ENCODE measurements at places on chromosomes 7 and 10.

DNA sequence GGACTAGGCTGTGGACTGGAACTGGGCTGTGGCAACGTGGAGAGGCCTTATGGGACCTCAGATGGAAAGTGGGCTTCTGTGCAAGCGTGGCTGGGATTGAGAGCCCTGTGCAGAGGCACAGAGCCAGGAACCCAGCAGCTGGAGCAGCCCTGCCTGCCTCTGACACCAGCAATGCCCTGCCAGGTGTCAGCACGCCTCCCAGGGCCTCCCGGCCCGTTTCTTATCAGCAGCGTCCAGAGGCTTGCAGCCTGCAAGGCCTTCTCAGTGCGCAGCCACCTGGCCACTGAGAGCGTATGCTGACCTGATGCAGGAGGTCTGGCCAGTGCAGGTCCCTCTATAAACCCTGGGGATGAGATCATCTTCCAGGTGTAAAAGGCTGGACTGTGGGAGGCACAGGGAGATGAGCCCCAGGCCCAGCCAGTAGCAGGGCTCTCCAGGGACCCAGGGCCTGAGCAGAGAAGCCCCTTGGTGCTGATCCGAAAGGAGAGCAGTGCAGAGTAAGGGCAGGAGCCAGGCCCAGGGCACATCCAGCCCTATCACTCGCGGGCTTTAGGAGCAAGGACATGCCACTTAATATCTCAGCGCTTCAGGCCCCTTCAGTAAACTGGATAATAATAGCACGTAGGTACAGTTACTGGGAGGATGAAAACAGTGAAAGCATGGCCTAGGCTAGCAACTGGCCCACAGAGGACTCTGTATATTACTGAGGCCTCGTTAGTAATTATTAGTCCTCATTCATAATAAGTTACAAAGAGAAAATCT lies 38.8 kb upstream of the ANTXRL start:
- no peak for DNase-seq

GRCh38 chr7:80584778-80585177 lies 53.7 kb upstream of the CD36 start:
- no peak for DNase-seq

GRCh38 chr10:5905854-5906507 lies 15.9 kb downstream of the FBH1 start:
- no peak for DNase-seq

- DNase-seq = no peak
Observed at GRCh38 chr10:19778996-19779395, 37.2 kb upstream of the PLXDC2 start.

DNA sequence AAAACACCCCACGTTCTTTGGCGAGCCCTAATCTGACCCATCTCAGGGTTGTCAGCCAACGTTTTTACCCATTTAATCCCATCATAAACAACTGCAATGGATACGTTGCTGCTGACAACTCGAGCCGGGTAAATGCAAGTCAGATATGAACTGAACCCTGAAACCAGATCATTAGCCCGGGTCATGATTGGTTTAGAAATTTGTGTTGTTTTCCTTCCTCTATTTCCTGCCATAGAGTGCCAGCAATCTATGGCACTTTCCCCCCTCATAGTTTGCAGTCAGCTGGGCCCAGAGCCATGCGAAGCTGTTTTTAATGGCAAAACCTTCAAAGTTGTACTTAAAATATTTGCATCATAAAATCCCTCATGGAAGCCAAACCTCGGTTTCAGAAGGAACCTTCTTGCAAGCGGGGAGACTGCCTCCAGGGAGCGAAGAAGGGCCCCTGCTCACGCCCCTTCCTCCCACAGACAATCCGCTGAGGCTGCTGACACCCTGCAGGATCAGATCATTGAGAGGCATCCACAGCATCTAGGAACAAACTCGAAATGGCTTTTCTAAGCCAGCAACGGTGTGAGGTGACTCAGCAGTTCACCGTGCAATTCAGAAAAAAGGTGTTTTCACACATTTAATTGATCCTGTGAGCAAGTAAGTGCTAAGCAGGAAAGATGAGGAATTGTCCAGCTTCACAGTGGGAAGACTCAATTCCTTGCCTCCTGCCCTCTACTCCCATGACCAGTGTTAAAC lies 710.1 kb downstream of the PARD3 start:
- no peak for DNase-seq

DNA sequence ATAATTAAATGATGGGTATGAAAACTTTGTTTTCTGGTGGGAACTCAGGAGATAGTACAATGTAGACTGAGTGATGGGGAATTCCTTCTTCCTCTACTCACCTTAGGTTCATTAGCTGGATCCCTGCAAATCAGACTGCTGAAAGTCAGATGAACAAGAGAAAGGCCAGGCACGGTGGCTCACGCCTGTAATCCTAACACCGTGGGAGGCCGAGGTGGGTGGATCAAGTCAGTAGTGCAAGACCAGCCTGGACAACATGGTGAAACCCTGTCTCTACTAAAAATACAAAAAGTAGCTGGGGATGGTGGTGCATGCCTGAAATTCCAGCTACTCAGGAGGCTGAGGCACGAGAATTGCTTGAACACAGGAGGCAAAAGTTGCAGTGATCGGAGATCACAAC lies 28.7 kb upstream of the ST8SIA6 start:
- DNase-seq = no peak

DNA sequence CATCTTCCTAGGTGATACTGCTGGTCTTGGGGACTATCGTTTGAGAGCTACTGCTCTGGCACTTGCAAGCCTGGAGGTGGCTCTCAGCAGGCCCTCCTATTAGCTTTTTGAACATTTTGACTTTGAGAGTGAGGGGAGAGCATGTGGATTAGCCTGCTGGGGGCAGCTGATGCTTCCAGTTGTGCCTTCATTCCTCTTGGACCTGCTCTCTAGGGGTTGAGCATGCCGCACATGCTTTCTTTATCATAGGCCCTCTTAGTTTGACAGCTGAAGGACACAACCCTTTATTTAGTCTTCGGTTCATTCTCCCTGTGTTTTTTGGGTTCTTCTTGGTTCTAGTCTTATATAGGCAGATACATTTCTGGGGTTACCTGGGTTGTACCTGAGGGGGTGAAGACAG lies 132.1 kb downstream of the GALNT17 start:
- no peak for DNase-seq

GRCh38 chr10:24430591-24430990 lies 221.7 kb downstream of the KIAA1217 start:
- DNase-seq = no peak

DNA sequence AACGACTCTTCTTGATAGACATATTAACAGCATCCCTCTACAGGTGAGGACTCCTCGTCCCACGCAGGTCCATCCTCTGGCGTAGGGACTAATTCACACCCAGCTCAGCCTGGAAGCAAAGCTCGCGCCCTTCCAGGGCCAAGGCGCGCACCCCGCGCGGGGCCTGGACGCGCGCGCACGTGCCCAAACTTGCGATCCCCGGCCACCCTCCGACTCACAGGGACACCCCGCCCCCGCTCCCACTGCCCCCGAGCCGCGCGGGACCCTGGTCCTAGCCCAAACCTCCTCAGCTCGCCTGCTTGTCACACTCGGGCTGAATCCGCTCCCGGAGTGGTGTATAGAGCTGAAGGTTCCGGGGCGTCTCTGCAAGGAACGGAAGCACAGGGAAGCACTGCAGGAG lies 76.9 kb downstream of the ZNF248 start:
- no peak for DNase-seq

- no peak for DNase-seq
Observed at GRCh38 chr10:86065711-86066251, 300.8 kb downstream of the GRID1 start.

GRCh38 chr7:7681936-7682329 lies 36.5 kb downstream of the RPA3 start:
- DNase-seq = peak; percentile 37

DNA sequence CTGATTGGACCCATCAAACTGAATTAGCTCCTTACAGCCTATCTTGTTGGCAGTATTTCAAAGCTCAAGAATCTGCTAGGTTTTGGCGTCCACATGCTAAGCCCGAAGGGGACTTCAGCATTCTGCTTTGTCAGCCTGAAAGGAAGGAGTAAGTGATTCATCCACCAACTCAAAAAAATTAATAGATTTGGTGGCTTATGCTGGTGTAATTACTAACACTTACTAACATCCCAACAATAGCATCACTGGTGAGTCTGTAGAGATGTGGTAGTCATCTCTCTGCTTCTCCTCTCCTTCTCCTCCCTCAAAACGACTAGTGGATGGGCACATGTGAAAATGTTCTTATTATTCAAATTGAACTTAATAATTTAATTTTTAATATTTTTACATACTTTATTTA lies 53.8 kb upstream of the EGR2 start:
- no peak for DNase-seq

Measured in NCI-H1436 treated with DMSO at 0.1 percent for 48 hours (cell line).